ENCODE measurements at places on chromosomes 3 and 15.

DNA sequence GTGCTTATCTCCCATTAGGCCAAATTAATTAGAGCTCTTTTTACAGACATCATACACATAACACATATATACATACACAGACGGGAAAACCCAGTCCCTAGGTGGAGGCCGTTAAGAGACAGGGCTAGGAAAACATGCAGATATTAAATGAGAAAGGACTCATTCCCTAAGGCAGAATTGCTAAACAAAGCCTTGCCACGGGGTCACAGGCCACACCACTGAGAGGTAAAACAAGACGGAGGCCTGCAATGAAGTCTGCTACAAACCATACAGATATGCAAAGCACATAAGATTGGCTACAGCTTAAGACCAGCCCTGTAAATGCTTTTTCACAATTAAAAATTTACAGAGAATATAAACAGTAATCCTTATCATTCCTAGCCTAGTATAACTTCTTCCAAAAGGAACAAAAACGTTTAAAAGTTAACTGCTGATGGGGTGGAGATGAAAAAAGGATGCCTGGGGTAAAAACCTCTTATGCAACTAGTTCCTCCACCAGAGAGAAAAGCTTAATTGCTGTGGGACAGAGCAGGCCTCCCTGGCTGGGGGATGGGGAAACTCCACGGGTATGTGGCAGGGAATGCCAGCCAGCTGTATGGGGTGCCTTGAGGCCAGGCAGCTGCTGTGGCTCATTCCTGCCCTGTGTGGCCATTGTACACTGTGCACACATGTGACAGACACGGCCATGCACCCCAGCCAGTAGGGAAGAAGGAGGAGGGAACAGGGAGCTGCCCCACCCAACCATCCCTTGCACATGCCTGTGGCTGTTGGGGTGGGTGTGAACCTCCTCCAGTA lies 481.4 kb upstream of the LMCD1 start:
- DNase-seq: no peak

- no peak for DNase-seq
Observed at GRCh38 chr3:13812034-13812471, 67.8 kb downstream of the WNT7A start.

- DNase-seq: no peak
Observed at GRCh38 chr15:63156755-63157117, 541 bp downstream of the RPS27L start.

GRCh38 chr3:111882799-111883198 lies 23.7 kb downstream of the PHLDB2 start:
- no peak for DNase-seq

GRCh38 chr3:99646107-99646435 lies 7.7 kb downstream of the COL8A1 start:
- DNase-seq: no peak

DNA sequence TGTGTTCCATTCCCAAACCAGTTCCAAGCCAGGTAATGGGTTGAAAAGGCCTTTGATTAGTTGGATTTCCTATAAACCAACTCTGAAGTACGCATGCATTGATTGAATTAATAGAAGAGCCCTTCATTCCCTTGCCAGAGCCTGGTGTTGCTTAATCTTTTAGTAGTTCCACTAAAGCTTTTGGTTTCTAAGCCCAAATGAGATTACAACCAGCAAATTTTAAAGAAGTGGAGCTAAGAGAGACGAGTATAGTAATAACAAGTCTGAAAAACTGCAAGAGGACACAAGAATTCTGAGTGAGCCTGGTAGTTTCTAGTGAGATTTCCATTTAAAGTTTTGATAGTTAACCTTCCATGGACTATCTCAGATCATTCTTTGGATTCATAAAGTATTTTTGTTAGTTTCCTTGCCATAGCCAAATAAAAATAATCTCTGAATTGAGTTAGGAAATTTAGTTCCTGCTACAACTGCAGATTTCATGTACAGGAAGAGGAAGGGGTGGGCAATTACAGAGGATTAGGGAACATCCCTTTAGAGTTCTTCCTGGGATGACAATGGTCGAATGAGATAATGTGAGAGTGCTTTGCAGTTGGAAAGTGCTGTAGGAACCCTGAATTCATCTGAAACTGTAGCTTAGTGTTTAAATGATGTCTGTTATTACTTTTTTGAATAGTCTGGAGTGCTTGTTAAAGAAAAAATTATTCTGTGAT lies 136.8 kb downstream of the FNDC3B start:
- no peak for DNase-seq

DNA sequence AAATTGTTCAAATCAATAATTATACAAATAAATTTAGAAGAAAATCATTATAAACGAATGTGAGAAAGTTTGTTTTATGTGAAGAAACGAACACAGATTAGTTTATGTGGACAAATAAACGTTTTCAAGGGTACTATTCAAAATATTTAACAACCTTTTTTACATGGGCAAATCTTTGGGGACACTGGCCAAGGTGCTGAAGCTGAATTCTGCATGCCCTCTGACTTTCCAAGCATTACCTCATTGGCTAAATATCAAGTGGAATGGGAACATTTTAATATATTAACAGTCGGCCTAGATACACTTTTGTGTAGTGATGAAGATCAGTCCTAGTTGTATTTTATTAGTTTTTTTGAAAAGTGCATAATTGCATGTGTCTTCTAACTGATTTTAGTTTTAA lies 636.4 kb upstream of the DPPA4 start:
- DNase-seq: no peak

- no peak for DNase-seq
Observed at GRCh38 chr15:99425657-99426301, 140.0 kb upstream of the MEF2A start.

GRCh38 chr15:22262613-22263020 lies 182.3 kb downstream of the OR4M2 start:
- DNase-seq: peak; percentile 37

GRCh38 chr3:182797876-182798275 lies 4.6 kb downstream of the ATP11B start:
- DNase-seq: no peak

DNA sequence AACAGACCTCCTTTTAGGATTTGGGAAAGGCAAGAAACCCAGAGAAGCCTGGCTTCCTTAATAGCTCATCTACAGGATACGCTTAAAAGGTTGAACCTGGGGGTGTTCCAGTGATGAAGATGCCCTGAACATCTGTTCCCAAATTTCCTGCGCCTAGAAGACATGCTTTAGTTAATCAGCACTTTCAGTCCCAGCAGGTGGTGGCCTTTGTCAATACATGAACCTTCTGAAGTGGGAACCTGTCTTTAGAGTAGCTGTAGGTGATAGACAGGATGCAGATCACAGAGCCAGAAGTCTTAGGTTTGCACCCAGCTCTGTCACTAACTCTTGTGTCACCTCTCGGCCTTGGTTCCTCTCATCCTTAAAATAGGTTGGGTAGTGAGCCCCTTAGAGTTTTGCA lies 149.7 kb upstream of the SYNPR start:
- DNase-seq: no peak

DNA sequence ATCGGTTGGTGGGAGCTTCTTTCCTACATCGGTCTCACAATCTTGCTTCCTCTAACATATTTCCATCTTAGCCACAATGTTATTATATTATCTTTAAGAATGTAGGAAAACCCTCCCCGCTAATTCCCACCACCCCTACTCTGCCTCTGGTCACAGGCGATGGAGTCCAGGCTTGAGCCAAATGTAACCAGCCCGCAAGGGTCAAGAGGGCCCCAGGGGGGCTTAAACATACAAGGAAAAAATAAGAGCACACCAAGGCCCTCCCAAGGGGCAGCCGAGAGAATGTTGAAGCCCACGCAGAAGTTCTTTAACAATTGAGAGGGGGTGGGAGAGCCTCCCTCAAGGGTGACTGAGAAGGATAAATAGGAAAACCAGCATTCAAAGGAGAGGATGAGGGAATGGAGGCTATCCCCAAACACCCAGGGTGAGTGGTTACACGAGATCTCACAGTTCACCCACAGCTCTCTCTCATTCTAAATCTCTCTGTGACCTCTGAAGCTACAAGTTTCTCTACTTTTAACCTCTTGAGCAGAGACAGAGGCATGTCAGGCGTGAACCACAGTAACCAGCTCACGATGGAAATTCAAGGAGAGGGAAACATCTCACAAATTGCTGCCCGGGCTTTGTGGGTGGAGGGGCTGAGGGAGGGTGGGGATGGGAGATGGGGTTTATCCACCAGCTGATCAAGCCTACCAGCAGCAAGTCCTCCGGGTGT lies 31.4 kb upstream of the UACA start:
- DNase-seq: no peak

GRCh38 chr3:139122221-139122581 lies 77.5 kb upstream of the PRR23C start:
- DNase-seq: no peak

- no peak for DNase-seq
Observed at GRCh38 chr3:13555753-13556152, 6.8 kb downstream of the FBLN2 start.

- DNase-seq: no peak
Observed at GRCh38 chr3:2961576-2961975, 148.6 kb downstream of the IL5RA start.

DNA sequence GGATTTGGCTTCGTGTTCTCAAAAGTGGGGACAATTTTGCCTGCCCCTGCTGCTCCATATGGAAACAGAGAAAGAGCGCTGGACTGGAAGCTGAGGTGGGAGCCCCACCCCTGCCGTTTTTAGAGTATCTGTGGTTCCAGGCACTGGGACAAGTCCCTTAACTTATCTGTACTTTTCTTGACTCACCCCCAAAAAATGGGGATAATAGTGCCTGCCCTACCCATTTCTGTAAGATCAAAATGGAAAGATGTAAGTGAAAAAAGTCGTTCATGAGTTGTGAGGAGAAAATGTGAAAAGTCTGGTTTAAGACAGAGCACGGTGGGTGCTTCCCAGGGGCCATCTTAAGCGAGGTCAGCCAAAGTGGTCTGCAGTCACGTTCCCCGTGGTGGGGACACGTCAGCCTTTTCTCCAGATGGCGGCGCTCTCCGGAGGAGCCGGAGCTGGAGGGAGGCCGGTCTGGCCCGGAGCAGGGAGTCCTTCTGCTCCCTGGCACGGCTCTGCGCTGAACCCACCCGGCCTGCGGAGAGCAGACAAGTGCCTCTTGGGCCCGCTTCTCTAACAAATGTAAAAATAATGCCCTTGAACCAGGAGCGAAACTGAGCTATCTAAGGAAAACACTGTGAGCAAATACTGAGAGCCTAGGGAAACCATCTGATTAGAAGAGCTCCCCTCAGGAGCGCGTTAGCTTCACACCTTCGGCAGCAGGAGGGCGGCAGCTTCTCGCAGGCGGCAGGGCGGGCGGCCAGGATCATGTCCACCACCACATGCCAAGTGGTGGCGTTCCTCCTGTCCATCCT lies at the start of gene CLDN18:
TSS of gene CLDN18 (plus strand) at position 690 of the 797 bp plus-strand sequence. CDS start at position 751, 61 bp downstream.
- DNase-seq: no peak
